SJCRH30 (cell line): ENCODE measurements at places on chromosomes 7 and 10. TPM values are rescaled to one million over a fixed set of nuclear protein-coding genes. Genes with fewer than 3 reads are reported as not detected.

GSTO2 gene
- 0.08 TPM in 1 of 2 replicates, not detected in the other for total RNA-seq

LOXL4 gene
- 8.1 and 8.7 TPM in 2 replicates for total RNA-seq

UCMA gene
- not detected in 2 replicates for total RNA-seq

DNA sequence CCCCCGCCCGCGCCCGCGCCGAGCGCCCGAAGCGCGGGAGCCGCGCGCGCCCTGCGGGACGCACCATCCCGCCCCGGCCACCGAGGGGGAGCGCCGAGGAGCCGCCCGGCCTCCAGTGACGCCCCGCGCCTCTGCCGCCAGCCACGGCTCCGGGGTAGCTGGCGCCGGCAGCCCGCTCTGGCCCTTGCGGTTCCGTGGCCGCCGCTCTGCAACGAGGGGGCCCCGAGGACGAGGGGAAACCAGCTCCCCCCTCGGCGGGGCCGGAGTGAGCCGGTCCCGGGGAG, at the start of gene PAXIP1:
PAXIP1 (minus strand) TSS at position 33 of the 284 bp plus-strand sequence. CDS start 195 bp downstream, outside the sequence.
- peaks cover 12% of the 10 kb centered on the region for H3K36me3 ChIP-seq
- peak within 1 kb of the TSS; percentile 99 for H3K4me3 ChIP-seq
- peak within 1 kb of the TSS; percentile 98 for H3K27ac ChIP-seq
- peak; percentile 69 for DNase-seq
- no peaks in the 10 kb centered on the region for H3K27me3 ChIP-seq

GRCh38 chr10:17943033-17943745, 8.5 kb upstream of the SLC39A12 start:
- no peak overlapping the region for H3K27ac ChIP-seq
- no peaks in the 10 kb centered on the region for H3K4me1 ChIP-seq
- H3K36me3 ChIP-seq, result no peaks in the 10 kb centered on the region

- no peak for DNase-seq
- no peak overlapping the region for H3K27ac ChIP-seq
- no peak overlapping the region for H3K4me3 ChIP-seq
- no peaks in the 10 kb centered on the region for H3K4me1 ChIP-seq
- peaks cover 12% of the 10 kb centered on the region for H3K27me3 ChIP-seq
- H3K36me3 ChIP-seq, result no peaks in the 10 kb centered on the region
Observed at GRCh38 chr7:1214516-1214915, 18.2 kb upstream of the UNCX start.

- no peak overlapping the region for H3K4me3 ChIP-seq
- DNase-seq, result no peak
- peaks cover 33% of the 10 kb centered on the region for H3K36me3 ChIP-seq
- no peak overlapping the region for H3K27ac ChIP-seq
- H3K4me1 ChIP-seq, result no peaks in the 10 kb centered on the region
Observed at GRCh38 chr7:5388905-5389433, 34.7 kb downstream of the TNRC18 start.

GRCh38 chr7:34734771-34735170, 76.8 kb downstream of the NPSR1 start:
- H3K4me3 ChIP-seq, result no peak overlapping the region
- H3K4me1 ChIP-seq, result peaks cover 6% of the 10 kb centered on the region
- H3K27ac ChIP-seq, result no peak overlapping the region
- H3K27me3 ChIP-seq, result no peaks in the 10 kb centered on the region

DNA sequence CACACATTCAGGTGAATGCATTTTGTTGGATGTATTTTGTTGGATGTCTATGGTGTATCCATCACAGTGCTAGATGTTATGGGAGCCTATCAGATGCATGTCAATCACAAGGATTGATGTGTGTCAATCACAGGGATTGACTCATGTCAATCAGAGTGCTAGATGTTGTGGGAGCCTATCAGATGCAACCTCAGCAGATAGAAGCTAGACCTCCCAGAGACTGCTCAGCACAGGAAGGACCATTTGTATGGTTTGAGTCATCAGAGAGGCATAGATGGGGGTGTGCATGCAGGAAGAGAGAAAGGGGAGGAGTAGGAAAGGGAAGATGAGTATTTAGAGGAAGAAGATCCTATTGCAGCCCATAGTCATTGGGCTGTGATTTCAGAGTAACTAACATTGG, 48.3 kb upstream of the PITRM1 start:
- H3K27me3 ChIP-seq, result no peaks in the 10 kb centered on the region
- H3K36me3 ChIP-seq, result no peaks in the 10 kb centered on the region
- no peak for DNase-seq
- no peak overlapping the region for H3K4me3 ChIP-seq
- H3K4me1 ChIP-seq, result no peaks in the 10 kb centered on the region

DNA sequence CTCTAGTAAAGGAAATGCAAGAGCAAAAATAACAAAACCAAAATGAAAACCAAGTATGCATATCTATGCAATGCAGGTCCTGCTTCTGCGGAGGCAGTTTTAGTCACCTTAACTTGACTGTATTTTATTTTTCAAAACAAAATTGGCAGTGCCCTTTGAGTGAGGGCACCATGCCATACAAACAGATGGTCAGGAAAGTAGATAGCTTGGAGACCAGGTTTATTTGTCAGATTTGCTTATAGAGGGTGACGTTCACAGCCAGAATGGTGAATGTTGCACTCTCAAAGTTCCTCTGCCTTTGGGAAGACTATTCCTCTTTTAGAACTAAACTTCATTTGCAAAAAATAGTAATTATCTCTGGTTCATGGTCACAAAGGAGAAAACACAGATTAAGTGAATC, 801.9 kb downstream of the ANKRD7 start:
- no peaks in the 10 kb centered on the region for H3K36me3 ChIP-seq
- no peak overlapping the region for H3K27ac ChIP-seq
- H3K4me3 ChIP-seq, result no peak overlapping the region
- no peaks in the 10 kb centered on the region for H3K4me1 ChIP-seq

- H3K36me3 ChIP-seq, result no peaks in the 10 kb centered on the region
- H3K27ac ChIP-seq, result peak overlapping the region; percentile 66
- peaks cover 17% of the 10 kb centered on the region for H3K4me1 ChIP-seq
- DNase-seq, result peak; percentile 78
Observed at GRCh38 chr10:119205894-119206602, 1.3 kb upstream of the GRK5 start.
